Neural cell (in vitro differentiated cells): ENCODE measurements at places on chromosomes 6 and 20. TPM values are rescaled to one million over a fixed set of nuclear protein-coding genes. Genes with fewer than 3 reads are reported as not detected.

The SUMO4 gene
- polyA plus RNA-seq: not detected in 2 replicates

The TMEM30A gene
- 103 and 110 TPM in 2 replicates for polyA plus RNA-seq

The PRRC2A gene
- 39.9 and 51.0 TPM in 2 replicates for polyA plus RNA-seq

The SCRT2 gene
- 2.5 and 3.8 TPM in 2 replicates for polyA plus RNA-seq

The SNX21 gene
- polyA plus RNA-seq: 7.2 and 14.8 TPM in 2 replicates

The STX16 gene
- polyA plus RNA-seq: 120 and 130 TPM in 2 replicates

The RIMS1 gene
- 17.8 and 21.7 TPM in 2 replicates for polyA plus RNA-seq

The SRSF12 gene
- polyA plus RNA-seq: 42.1 and 44.0 TPM in 2 replicates

The PROKR2 gene
- polyA plus RNA-seq: not detected in 2 replicates

The MAK gene
- not detected in 2 replicates for polyA plus RNA-seq

The C20orf204 gene
- 6.0 and 6.4 TPM in 2 replicates for polyA plus RNA-seq

The APCDD1L gene
- polyA plus RNA-seq: not detected in 2 replicates

The FAM83B gene
- polyA plus RNA-seq: not detected in 2 replicates

The PRPF6 gene
- 91.9 and 94.4 TPM in 2 replicates for polyA plus RNA-seq

The COL9A1 gene
- 1.0 and 1.8 TPM in 2 replicates for polyA plus RNA-seq

The KCNK15 gene
- not detected in 2 replicates for polyA plus RNA-seq

The HSF2 gene
- 135 and 153 TPM in 2 replicates for polyA plus RNA-seq

The C20orf144 gene
- not detected in 2 replicates for polyA plus RNA-seq

The MEI4 gene
- not detected in 2 replicates for polyA plus RNA-seq

The SNX14 gene
- 83.5 and 112 TPM in 2 replicates for polyA plus RNA-seq

The SLC22A2 gene
- polyA plus RNA-seq: not detected in 2 replicates

The RIOK1 gene
- 18.3 and 27.4 TPM in 2 replicates for polyA plus RNA-seq

The PLEKHG1 gene
- 2.2 and 2.6 TPM in 2 replicates for polyA plus RNA-seq

The PRDM13 gene
- polyA plus RNA-seq: not detected in 2 replicates

The SPATS1 gene
- not detected in 2 replicates for polyA plus RNA-seq

The EPPIN gene
- polyA plus RNA-seq: not detected in 2 replicates

The ZNF451 gene
- polyA plus RNA-seq: 48.7 and 60.2 TPM in 2 replicates

The SRF gene
- 24.8 and 28.9 TPM in 2 replicates for polyA plus RNA-seq
